Stimulated activated CD4-positive, alpha-beta T cell treated with anti-CD3 and anti-CD28 coated beads, TNF-alpha, amount 100 ng/mL, for 4 hours (primary cell): ENCODE measurements at places on chromosomes 2 and 18.
A peak's percentile ranks its signal among the peaks of the same experiment; 100 is the strongest.

DNA sequence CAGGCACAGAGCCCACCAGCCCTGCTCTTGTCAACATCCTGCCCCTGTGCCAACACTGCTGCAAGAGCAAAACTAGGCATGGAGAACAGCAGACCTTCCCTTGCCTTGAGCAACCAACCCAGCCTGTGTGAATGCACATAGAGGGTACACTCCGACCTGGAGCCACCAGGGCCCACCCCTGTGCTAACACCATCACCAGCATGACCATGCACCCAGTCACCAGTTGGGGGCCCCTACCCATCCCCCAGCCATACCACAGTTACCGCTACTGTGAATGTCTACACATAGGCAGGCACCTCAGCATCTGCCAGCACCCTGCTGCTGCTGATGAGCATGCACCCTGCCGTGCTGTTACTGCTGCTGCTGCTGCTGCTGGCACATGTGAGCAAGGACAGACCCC, 301.9 kb upstream of the ST6GAL2 start:
- DNase-seq = no peak

- no peak for DNase-seq
These were observed 3.6 kb downstream of the LDLRAD4 start for GRCh38 chr18:13221869-13222855.

DNA sequence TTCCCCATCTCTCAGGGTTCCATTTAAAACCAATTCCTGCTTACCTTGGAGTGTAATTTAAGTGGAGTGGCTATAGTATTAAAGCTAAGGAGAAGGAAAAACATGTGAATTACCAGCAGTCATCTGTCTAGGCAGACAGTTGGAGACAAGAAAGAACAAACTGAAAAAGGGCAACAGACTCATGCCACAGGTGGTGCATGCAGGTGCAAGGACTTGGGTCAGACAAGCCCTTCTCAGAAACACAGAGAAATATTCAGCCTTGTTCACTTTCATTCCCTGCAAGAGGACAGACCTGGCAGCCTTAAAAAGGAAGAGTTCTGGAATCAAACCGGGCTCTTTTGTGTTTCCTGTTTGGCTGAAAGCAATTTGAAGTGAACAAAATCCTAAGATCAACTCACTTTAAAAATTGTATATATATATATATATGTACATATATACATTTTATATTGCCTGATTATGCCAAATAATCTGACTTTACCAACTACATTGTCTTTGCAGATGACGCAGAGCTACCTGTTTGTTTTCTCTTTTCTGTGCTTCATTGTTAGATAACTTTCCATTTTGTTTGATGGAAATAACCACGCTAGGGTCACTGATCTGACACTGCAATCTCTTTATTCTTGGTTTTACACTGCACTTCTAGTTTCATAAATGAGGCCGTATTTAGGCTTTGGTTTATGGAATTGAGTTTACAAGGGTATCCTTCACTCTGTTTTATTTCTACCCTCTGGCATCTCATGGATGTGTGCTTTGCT, 35.1 kb upstream of the VPS54 start:
- DNase-seq = no peak

DNA sequence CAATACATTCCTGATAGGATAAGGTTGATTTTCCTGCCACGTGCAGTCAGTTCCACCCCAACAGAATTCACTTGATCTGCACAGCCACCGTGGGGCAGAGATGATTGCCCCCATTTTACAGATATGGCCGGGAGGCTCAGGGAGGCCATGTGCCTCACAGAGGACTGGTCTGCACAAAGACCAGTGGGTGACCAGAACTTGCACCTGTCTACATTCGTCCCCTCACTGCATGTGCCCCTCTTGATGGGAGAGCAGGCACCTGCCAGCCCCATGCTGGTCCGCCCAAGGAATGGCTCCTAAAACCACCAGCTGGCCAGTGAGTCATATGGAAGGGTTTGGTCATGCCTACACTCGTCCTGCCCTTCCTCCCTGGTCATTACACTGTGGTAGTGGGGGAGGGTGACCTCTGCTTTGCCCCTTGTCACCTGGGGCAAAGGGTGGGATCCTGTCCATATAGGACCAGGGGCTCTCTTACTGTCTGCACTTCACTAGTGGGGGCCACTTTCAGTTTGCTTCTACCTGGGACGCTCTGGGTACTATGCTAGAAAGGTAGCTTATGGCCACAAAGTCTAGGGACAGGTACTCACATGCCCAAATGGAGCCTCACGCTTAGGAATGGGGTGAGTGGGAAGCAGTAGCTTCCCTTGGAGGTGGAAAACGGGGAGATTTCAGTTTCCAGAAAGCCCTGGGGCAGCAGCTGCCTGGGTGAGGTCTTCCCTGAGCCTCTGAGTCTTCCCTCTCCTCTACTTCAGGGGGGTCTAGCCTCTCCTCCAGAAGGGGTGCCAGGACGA, 14.7 kb downstream of the RRM2 start:
- DNase-seq = no peak

GRCh38 chr2:122528061-122528460, 772.6 kb downstream of the TSN start:
- no peak for DNase-seq

DNA sequence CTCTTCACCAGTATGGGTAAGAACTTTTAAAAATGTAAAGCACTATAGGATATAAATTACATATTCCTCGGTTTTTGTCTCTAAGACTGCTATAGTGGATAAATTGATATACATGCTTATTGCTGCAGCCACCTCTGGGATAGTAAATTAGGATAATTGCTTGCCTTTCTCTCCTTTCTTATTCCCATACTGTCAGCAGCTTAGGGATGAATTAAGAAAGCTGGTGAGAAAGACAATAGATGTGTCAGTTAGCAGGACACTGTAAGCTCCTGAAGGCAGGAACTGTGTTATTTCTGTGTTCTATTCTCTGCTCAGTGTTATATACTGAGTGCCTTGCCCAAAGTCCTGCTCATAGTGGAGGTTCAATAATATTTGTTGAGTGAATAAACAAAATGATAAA, 828.6 kb upstream of the ACVR2A start:
- no peak for DNase-seq

DNA sequence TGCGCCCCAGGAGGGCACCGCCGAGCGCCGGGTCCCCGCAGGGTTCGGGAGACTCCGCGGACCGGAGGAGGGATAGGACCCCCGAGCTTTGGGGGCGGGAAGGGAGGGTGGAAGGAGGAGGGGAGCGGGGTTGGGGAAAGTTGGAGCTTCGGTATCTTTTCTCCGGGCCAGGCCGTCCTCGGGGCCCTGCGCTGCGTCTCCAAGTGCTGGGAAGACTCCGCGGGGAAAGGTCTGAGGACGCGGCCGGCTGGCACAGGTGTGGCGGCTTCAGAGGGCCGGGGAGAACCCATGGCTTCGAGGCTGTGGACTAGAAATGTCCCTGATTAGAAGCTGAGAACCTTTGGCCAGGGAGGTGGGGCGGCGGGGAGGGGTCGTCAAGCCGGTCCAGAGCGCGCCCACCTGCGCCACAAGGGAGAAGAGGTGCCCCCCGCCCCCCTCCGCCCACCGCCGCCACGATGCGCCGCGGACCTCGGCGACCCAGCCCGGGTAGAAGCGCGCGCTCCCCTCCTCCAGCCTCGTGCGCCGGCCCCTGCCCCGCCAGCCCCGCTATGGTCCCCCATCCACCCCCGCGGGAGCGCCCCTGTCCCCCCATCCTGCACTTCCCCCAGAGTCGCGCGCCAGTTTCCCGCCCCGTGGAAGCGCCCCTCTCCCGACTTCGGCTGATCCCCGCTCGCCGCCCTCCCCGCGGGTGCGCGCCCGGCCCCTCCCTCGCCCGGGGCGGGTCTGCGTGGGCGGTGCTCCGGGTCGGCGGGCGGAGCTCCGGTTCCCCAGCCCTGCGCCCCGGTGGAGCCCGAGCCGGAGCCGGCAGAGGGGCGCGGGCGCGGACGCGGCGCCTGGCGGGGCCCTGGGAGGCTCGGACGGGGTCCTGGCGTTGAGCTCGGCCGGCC, at the start of gene SNTG2:
Gene SNTG2 (plus strand): TSS at position 770 of the 887 bp plus-strand sequence. CDS start 148 bp downstream, outside the sequence.
- DNase-seq = peak; percentile 22

DNA sequence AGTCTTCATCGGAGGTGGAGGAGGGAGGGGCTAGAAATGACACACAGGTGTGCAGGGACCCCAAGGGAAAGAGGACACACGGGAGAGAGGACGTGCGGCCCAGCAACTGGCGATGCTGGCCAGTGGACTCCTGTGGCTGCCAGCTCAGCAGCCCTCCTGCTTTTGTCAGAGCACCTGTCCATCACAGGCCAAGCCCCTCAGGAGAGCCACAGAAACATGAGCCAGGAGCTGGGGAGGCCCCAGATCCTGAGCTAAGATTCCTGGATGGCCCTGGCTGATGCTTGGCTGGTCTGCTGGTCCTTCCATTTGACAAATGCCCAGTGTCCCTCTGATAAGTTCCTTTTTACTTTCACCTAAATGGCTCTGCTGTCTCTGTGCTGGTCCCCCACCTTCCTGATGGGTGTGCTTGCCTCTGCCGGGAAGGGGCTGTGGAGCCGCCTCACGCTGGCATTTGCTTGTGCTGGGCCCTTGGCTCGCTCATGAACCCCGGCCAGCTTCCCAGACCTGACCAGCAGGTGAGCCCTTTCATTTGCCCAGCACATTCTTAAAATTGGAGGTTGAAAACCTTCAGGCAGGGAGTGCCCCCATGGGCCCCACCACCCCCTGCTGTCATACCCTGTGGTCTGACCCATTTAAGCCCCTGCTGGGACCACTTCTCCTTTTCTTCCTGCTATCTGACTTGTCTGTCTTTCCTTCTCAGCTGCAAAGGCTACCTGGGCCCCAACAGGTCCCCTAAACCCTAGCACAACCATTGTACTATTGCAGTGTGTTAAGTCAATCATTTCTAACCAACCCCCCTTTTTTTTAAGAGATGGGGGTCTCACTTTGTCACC, 37.3 kb downstream of the CYP27C1 start:
- DNase-seq = no peak
